ENCODE measurements at places on chromosomes 7 and 10.

DNA sequence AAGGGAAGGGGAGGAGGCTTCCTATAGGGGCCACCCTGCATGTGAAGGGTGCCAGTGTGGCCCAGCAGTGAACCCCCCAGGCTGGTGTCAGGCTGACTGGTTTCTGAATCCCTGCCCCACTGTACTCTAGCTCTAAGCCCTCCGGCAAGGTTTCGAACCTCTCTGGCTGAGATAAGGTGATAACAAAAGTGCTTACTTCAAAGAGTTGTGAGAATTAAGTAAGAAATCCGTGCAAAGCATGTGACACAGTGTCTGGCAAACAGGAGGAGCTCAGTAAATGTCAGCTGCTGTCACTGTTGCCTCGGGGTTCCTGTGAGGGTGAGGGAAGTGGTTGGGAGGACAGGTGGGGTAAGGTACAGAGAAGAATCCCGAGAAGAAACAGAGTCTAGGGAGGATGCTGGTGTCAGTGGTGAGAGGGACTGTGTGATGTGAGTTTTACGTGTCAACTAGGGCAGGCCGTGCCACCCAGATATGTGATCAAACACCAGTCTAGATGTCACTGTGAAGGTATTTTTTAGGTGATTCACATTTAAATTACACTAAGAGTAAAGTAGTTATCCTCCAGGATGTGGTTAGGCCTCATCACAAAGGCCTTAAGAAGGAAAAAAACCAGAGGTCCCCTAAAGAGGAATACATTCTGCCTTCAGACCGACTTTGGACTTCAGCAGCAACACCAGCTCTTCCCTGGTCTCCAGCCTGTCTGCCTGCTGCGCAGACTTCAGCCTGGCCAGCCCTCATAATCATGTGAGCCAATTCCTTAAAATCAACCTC lies 64.4 kb downstream of the BPGM start:
- peak; percentile 48 for DNase-seq

GRCh38 chr10:124725171-124725631 lies 19.0 kb downstream of the FAM53B start:
- DNase-seq: no peak

GRCh38 chr7:101900103-101900502 lies 82.7 kb downstream of the CUX1 start:
- DNase-seq: no peak

DNA sequence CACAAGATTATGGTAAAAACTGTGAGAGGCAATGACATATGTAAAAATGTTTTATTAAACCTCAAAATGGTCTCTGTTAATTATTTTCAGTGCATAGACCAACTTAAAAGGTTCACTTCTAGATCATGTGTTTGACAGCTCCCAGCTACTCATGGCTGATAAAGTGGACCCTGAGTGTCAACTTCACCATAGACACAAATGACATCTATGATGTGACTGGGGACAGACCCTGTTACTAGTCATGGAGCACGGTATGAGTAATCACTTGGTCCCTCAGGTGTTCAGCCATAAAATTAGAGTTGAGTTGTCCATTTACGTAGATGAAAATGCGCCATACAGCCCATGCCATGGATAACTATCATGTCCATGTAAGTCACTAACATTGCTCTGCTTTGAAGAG lies 199.8 kb downstream of the ZNF365 start:
- no peak for DNase-seq

GRCh38 chr7:8217200-8218068 lies 44.5 kb downstream of the ICA1 start:
- peak; percentile 43 for DNase-seq

- DNase-seq: no peak
Observed at GRCh38 chr10:80158598-80159127, 26.1 kb downstream of the PLAC9 start.

- no peak for DNase-seq
Observed at GRCh38 chr10:76729346-76729745, 908.3 kb downstream of the KCNMA1 start.

- DNase-seq: no peak
Observed at GRCh38 chr10:49012603-49013002, 73.0 kb upstream of the LRRC18 start.

GRCh38 chr10:103502849-103503660 lies 9.6 kb downstream of the NEURL1 start:
- DNase-seq: no peak

DNA sequence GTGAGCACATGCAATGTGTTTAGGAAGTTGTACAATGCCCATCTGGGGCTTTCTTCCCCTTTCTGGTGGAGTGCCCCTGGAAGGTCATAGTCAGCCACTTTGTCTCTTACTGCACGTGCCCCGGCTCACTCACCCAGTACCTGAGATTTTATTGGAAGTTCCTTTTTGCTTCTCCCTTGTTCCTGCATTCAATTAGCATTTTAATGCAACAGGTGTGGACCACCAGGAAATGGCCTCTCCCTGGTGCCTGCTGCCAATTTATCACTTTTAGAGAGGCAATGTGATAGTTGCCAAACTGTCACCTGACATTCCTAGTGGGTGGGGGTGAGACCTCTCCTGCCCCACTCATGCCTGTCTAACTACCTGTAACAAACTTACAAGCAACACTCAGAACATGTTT lies 293.4 kb upstream of the DKK1 start:
- no peak for DNase-seq

GRCh38 chr7:41579961-41580935 lies 122.6 kb downstream of the INHBA start:
- no peak for DNase-seq

DNA sequence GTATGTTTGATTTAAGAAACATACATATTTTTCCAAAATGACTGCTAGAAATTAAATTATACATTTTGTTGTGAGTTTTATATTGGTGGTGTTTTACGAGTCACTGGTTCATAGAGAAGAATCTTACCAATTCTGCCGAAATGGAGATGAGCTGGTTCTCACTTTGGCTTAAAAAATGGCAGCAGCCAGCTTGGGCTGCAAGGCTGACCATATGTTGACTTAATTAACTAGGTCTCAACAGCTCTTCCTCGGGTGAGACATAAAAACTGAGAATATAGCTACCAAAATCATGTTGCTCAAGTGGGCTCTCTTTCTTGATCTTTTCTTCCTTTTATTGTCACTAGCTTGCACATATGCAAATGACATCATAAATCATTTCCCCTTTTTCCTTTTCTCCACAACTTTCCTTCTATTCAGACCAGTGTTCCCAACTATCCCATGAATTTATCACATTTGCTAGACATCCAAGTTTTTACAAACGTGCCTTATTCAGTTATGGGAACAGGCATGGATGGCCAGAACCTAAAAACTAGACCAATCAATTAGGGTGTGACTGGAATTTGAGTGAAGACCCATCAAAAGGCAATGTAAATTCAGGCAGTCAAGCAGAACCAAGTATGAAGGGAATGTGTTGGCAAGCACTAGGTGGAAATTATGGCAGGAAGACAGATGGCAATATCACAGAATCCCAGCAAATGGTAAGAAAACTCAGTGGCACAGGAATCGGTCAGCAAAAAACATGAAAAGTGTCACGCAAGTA lies 6.4 kb upstream of the TSPAN12 start:
- no peak for DNase-seq

DNA sequence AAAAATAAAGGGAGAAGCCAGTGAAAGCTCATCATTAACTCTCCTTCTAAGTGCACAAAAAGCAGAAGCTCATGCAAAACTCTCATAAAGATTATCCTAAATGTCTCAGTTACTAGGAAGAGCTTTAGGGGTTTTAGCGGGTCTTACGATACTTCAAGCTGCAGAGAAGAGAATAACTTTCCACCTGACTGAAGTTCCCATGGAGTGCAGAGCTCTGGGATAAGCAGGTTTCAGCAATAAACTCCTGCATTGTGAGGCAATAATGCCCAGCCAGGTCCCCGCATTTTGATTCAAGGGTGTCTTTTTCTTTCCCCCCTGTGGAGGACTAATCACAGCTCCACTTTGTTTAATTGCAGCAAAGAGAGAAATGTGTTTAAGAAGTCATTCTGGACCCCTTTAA lies 241.9 kb upstream of the SP8 start:
- no peak for DNase-seq

DNA sequence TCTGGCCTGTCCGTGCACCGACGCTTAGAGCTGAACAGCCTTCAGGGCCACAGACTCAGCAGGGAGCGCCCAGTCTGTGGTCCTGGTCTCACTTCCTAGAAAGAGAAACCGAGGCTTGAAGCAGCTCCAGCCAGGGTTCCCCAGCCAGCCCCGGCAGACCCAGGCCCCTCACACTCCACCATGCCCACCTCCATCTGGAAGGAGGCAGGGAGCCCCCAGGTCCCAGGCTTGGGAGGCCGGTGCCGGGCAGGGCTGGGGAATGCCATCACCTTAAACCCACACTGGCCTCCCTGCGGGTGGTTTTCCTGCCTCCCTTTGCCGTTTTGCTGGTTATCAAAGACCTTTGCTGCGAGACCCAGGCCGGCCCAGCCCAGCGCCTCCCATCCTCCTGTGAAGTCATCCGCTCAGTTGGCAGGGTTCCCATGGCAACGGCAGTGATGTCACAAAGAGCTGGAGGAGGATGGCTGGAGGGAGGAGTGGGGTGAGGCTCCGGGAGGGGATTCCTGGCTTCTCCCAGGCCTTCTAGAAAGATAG lies 24.0 kb downstream of the ELFN1 start:
- DNase-seq: no peak

GRCh38 chr7:94396037-94396431 lies 1.3 kb downstream of the COL1A2 start:
- DNase-seq: no peak

DNA sequence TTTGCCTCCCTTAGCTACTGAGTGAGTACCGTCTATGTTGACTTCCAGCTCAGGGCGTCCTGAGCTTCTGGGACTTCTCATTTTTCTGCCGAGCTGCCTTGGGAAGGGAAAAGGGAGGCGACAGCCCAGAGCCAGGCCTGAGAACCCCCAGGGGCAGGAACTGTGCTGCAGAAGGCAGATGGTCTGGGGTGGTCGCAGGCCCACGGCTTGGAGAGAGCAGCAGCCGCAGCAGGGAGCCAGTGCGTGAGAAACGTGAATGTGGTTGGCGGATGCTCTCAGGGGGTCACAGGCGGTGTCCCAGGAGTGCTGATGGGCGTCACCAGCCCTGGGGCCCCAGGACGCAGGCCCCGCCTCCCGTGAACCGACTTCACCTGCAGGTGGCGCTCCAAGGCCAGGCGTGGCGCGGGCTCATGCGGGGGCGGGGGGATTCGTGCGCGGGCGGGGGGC lies 9.2 kb upstream of the PWWP2B start:
- DNase-seq: peak; percentile 73

- no peak for DNase-seq
Observed at GRCh38 chr7:136717910-136718557, 150.4 kb upstream of the CHRM2 start.

- no peak for DNase-seq
Observed at GRCh38 chr10:75541411-75541810, 110.0 kb downstream of the LRMDA start.

- no peak for DNase-seq
Observed at GRCh38 chr7:71746006-71746405, 614.1 kb downstream of the GALNT17 start.

DNA sequence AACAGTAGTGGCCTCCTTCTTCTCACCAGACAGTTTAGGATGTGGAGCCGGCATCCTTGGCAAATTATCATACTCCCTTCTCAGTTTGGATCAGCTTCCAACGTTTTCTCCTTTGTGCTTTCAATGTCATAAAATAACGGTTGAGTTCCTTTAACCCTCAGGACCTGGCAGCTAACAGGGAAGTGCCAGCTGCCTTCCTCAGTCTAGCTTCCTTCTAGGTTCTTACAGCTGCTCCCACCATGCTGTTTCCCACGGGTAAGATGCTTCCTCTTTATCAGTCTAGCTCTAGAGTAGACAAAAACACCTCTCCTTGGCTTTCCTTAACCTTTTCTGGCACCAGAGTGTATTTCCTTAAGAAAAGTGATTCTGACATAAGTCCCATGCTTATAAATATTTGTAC lies 33.2 kb downstream of the BLVRA start:
- DNase-seq: no peak

GRCh38 chr10:74194999-74195398 lies 44.0 kb downstream of the ADK start:
- no peak for DNase-seq

- DNase-seq: no peak
Observed at GRCh38 chr7:511476-512145, 8.0 kb downstream of the PDGFA start.

- no peak for DNase-seq
Observed at GRCh38 chr7:1977876-1978441, 254.8 kb downstream of the MAD1L1 start.

- no peak for DNase-seq
Observed at GRCh38 chr7:50475340-50475739, 25.2 kb upstream of the FIGNL1 start.

DNA sequence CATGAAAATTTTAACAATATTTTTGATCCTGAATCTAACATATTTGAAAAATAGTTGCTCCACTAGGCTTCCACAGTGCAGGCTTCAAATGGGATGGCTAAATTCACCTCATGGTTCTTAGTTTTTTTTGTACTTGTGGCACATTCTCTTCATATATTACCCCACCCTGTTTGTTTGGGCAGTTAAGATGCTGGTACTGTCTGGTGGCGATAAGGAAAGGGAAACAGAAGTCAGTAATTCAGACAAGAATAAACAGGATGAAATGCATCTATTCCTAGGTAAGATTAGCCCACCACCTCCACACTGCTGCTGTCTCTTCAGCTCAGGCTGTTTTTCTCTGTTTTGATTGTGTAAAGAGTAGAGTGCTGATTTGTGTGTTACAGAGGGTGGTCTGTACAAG lies 44.2 kb downstream of the GLRX3 start:
- DNase-seq: no peak

DNA sequence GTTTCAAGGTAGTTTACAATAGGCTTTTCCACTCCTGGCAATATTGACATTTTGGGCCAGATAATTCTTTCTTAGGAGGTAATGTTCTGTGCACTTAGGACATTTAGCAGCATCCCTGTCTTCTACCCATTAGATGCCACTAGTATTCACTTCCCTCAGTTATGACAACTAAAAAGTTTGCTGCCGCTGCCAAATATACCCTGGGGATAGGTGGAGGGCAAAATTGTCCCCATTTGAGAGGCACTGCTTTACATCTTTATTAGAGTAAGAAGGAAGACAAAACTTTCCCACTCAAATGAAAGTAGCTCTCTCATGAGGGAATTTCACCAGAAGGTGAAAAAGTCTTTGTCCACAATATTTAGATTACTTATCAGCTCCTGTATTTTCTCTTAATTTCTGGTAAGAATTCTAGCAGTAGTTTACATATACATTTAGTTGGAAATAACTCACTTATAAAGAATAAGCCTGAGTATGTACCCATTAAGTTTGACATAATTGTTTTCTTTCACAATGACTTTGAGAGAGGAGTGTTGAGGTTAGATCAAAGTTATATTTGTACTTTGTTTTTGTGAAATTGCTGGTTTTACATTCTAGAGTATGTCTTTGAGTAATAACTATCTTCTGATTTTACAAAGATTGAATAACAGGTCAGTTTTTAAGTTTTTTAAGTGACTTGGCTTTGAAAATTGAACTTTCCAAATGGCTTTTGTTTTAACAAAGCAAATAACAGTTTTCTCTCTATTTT lies 46.0 kb downstream of the HELLS start:
- DNase-seq: no peak

GRCh38 chr10:129305046-129305445 lies 162.0 kb upstream of the MGMT start:
- no peak for DNase-seq

GRCh38 chr7:12771378-12771877 lies 84.0 kb downstream of the ARL4A start:
- DNase-seq: no peak

All from CD4-positive, alpha-beta T cell (primary cell).